ENCODE measurements at places on chromosomes 11 and 22.

- DNase-seq = no peak
Measured at GRCh38 chr11:102306817-102307726, 10.2 kb upstream of the BIRC3 start.

DNA sequence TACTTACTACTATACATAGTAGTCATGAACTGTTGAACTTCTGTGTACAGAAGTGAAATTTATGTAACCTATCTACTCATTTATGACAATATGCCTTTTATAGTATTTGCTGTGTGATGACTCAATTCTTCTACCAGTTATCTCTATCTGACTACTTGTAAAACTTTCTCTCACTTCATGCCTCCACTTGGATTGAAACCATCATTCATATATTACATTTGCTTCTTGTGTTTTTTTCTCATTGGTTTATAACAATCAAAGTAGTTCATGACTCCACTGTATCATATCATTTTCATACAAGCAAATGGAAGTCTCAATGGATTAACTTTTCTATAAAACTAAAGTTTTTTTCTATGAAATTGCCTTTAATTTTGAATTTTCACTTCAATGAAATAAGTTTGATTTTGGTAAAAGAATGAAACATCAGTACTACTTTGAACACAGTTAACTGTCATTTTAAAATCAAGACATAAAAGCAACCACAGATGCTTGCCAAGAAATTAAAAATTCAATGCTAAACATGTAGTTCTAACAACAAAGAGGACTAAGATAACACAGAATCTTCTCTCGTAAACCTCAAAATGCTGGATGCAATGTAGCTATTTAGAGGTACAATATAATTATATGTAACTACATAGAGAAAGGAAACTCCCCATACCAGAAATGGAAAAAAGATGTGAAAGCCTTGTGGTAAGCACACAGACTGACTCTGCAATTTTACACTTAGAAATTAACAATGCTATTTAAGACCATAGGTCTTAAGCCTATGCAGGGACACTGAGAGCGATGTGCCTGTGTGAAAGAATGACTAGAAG, 27.6 kb upstream of the EXPH5 start:
- DNase-seq = no peak

- no peak for DNase-seq
Measured at GRCh38 chr11:15993345-15993744, 363.0 kb downstream of the SOX6 start.

GRCh38 chr11:48248902-48249301, 4.0 kb downstream of the OR4X2 start:
- DNase-seq = no peak

DNA sequence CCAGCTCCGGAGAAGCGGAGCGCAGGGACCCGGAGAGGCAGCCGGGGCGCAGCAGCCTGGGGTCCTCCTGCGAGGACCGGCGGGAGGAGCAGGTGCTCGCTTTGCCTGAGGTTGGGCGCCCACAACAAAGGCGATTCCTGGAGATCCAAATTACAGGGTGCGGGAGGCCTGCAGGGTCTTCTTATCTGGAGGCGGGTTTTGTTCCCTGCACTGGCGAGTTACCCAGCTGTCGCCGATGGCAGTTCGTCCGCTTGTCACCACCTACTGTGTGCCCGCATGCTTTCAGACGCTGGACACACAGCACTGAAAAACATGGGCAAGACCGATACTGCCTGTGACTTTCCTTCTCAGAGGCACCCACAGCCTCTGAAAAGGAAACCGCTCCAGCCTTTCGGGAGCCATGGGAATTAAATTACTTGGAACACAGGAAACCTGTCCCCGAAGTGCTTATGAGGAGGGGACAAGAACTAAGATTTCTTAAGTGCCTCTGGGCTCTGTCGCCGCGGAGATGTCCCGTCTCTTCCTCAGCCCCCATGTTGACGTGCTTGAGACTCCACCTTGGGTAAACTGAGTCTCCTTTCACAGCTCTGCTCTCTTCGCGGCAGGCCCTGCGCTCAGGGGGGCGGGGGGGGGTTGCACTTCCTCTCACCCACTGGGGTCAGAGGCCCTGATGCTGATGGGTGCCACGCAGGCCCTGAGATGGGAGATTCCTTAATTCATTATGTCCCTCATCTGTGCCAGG, 1.3 kb upstream of the ZFTA start:
- DNase-seq = no peak

DNA sequence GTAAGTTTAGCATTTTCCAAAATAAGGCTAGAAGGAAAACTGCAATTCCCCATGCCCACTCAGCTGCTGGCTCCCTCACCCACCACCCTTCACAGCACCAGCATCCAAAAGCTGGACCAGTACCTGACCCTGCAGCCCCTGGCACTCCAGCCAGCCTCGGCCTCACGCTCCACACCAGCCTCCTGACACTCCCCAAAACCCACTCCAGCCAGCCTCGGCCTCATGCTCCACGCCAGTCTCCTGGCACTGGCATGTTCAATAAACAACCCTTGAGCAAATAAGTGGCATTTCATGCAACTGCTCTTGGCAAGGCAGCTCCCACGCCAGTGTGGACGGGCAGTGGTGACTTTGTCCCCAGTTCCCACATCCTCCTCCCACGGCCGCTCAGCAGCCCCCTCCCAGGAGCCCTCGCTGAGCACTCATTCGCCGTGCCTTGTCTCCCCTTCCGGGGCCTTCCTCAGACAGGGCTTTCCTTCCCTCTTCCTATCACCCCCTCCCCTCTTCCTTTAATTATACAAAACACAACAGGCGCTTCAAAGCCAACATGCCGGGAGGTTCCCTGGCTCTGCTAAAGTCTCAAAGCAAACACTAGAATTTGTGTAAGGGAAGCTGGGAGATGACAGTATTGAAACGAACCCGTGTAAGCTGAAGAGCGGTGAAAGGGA, 6.8 kb downstream of the TOLLIP start:
- DNase-seq = peak; percentile 60

DNA sequence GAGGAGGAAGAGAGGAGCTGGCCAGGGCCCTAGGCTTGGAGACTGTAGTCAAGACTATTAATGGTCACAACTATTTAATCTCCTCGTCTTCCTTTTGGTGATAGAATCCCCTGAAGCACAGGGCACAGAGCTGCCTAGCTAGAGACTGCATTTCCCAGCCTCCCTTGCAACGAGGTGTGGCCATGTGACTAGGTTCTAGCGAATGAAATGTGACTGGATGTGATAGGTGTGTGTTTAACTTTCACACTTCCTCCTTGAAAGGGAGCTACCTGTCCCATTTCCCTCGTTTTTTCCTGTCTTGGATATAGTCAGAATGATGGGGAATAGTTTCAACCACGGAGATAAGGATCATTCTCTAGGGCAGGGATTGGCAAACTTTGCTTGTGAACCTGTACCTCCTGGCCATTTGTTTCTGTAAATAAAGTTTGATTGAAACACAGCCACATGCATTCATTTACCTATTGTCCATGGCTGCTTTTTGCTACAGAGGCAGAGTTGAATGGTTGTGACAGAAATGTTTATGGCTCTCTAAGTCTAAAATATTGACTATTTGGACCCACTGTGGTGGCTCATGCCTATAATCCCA, 313.5 kb downstream of the MIAT start:
- no peak for DNase-seq

DNA sequence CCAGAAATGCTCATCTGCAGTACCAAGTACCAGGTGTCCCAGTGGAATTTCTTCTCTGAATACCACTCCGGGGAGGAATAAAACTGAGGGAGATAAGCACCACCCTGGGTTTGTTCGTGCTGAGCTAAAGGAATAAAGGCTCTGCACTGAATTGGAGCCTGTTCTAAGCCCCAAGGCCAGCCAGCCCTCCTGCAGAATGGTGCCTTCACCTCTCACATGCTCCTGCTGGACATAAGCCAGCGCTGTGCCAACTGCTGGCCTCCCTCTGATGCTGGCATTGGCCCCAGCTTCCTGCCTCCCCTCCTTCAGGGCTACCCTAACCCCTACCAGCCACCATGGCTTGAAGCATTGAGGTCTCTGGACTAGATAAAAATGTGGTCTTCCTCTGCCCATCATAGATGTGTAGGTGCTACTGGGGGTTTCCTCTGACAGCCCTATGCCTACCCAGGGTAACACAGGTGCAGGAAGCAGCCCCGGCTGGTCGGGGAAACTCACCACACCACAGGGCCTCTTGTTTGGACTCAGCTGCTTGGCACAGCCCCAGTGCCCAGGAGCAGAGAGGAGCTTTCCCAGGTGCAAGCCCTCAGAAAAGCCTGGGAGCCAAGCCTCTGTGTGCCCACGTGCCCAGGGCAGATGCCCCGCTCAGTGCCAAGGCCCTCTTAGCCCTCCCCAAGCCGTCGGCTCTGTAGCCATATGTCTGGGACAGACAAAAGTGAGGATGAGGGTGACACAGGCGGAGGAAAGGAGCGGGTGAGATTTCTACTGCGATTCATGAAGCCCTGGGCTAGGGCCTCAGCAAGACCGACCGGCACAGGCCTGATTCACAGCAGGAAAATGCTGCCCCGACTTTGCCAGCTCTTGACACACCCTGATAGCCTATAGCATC, 34.1 kb upstream of the JAM3 start:
- DNase-seq = peak; percentile 95

- DNase-seq = no peak
Measured at GRCh38 chr11:88320149-88320559, 17.4 kb downstream of the CTSC start.

GRCh38 chr11:103024086-103024485, 67.9 kb downstream of the DCUN1D5 start:
- DNase-seq = no peak
